ENCODE measurements at places on chromosomes 12 and 14.

DNA sequence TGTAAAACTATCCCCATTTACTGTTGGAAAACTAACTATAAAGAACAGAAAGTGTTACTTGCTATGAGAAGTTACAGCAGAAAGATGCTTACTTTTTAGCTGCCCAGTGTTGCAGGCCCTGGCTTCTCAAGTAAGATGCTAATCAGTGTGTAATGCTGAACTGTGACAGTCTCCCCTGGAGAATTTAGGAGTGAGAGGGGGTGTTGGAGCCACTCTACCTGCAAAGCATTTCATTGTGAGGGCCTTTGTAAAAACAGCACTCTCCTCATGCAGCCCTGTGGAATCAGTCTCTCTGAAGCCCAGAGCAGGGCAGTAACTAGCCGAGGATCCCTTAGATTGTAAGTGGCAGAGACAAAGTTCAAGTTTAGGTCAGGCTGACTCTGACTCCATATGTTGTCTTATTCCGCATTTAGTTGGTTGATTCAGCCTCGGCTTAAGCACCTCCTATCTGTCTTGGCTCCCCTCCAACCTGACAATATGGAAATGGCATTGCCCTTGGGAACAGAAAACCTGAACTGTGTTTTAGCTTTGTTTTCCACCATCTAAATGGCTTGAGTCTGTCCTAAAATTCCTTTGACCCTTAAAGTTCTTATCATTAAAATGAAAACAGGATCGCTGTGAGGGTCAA, 141.3 kb downstream of the PRKCH start:
- DNase-seq: peak; percentile 22

- DNase-seq: no peak
These were observed 2.3 kb upstream of the MDM2 start for GRCh38 chr12:68805592-68806120.

DNA sequence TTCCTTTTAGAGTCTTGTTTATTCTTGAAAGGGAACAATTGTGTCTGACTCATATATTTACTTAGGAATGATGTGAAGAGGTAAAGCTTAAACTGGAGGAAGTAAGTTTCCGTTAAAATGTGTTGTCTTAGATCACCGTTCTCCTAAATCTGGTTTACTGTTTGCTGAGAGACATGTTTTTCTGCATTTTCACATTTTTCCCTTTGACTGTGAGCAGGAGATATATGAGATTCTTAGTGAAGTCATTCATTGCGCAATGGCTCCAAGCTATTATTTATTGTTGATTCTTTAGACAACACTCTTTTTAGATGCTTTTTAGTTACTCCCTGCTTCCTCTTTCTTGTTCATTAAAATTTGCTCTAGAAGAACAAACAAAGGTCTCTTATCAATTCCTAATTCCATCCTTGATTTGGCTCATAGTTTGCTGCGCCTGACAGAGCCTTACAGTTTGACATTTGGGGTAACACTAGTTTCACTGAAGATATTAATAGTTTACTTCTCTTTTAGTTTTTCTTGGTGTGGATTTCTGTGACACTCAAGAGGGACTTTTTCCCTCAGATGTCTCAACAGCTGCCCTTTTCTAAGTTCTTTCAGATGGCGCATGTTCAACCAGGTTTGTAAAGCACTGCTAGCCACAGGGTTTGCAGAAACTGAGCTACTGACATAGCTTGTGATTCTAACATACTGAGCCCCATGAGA, 11.4 kb downstream of the CLECL1 start:
- DNase-seq: peak; percentile 20

- no peak for DNase-seq
These were observed 36.8 kb downstream of the DAD1 start for GRCh38 chr14:22552001-22552826.

GRCh38 chr14:95006479-95006878, 150.8 kb downstream of the DICER1 start:
- no peak for DNase-seq

GRCh38 chr14:72801381-72801812, 92.5 kb downstream of the DPF3 start:
- no peak for DNase-seq

DNA sequence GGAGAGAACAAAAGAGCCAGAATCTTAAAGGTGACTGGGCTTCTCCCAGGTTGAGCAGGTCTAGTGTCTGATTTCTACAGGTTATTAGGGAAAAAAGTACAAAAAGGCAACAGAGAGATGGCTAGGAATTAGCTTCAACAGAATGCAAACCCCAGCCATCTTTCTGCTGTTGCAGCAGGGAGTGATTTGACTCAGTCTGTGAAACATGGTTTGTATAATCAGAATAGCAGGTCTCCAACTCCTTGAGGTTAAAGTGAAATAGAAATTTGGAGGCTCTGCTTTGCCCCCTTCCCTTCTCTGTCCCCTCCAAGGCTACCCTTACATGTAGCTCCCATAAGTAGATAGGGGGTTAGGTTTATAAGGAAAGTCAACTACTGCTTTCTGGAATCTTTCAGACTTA, 105.8 kb downstream of the AKAP6 start:
- no peak for DNase-seq

DNA sequence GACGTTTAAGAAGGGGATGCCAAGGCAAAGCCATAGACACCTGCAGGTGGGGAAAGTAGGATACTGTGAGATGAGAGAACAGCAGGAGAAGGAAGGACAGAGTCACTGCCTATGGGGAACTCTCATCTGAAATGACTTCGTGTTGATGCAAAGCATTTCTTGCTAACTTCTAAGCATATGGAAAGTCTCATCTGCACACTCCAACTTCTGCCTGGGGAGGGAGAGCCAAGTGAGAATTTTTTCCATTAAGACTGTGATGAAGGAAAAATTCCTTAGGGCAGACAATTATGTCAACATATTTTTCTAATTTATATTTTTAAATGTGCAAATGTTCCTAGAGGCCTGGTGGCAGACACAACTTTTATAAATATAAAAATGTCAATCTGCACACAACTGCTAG, 115.3 kb downstream of the IPO8 start:
- no peak for DNase-seq

All from NCI-H1417 (cell line).